Activated CD4-positive, alpha-beta T cell treated with anti-CD3 and anti-CD28 coated beads for 4 hours (primary cell): ENCODE measurements at places on chromosomes 5 and 9.

DNA sequence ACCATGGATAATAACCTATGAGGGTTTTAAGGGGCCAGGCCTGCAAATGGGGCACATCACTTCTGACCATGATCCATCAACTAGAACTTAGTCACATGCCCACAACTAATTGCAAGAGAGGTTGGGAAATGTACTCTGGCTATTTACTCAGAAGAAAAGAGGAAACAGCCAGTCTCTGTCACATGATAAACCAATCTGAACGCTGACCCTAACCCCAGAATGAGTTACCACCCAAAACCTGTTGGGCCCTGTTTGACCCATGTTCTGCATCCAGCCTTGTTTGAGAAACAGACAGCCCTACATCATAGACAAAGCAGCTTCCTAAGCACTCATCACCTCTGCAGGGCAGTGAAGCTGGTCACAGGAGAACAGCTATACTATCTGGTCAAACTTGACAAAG, 5.8 kb downstream of the MACROH2A1 start:
- DNase-seq, result no peak

GRCh38 chr5:1834022-1834551, 32.9 kb downstream of the NDUFS6 start:
- DNase-seq, result no peak

DNA sequence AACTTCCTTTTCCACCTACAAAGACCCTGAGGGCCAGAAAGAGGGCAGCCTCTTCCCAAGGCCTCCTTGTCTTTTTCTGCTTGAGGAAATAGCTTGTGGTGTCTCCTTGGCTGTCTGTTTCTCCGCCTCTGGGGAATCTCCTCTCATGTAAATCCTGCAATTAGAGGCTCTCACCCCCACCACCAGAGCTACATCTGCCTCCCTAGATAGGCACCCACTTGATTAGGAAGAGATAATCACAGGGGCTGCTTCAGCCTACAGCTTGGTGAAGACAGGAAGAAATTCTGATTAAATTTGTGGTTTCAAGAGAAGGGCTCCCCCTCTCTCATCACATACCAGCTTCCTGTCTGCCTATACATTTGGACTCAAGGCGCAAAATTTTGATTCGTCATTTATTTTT, 75.6 kb downstream of the TLR4 start:
- DNase-seq, result no peak

- DNase-seq, result no peak
These were observed 491.7 kb downstream of the CCDC171 start for GRCh38 chr9:16044579-16044881.

- DNase-seq, result no peak
These were observed 16.3 kb upstream of the GPX8 start for GRCh38 chr5:55143624-55144023.

DNA sequence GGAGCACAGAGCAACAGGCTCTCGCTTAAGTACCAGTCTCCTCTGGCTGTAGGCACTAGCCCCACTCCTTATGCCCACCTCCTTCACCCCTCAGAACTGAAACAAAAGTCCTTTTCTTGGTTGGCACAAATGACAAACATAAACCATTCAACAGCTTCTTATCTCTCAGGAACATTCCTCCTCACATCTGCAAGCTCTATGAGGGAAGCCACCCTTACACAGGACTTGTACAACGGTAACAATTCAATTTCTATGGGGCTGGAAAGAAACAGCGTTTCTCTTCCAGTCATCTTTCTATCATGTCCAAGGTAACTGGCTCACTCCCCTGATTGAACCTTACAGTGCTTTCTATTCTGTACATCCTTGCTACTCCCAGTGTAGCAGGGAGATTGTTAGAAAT, 74.1 kb downstream of the CSF2 start:
- no peak for DNase-seq

- no peak for DNase-seq
These were observed 204.2 kb upstream of the KLF4 start for GRCh38 chr9:107693625-107694326.
